SW 1271 (cell line): ENCODE measurements at places on chromosomes 3 and 15.

GRCh38 chr3:107045791-107046190 lies 331.4 kb upstream of the CCDC54 start:
- DNase-seq: no peak

GRCh38 chr15:80580536-80581260 lies 114.4 kb upstream of the ABHD17C start:
- DNase-seq: no peak

- no peak for DNase-seq
Measured at GRCh38 chr3:53252096-53252946, 3.5 kb downstream of the TKT start.

GRCh38 chr3:141915766-141916165 lies 39.3 kb downstream of the ATP1B3 start:
- DNase-seq: no peak

- DNase-seq: no peak
Measured at GRCh38 chr3:71821116-71821515, 36.2 kb upstream of the PROK2 start.

- peak; percentile 95 for DNase-seq
Measured at GRCh38 chr3:125916376-125916978, 52.5 kb upstream of the ROPN1B start.

DNA sequence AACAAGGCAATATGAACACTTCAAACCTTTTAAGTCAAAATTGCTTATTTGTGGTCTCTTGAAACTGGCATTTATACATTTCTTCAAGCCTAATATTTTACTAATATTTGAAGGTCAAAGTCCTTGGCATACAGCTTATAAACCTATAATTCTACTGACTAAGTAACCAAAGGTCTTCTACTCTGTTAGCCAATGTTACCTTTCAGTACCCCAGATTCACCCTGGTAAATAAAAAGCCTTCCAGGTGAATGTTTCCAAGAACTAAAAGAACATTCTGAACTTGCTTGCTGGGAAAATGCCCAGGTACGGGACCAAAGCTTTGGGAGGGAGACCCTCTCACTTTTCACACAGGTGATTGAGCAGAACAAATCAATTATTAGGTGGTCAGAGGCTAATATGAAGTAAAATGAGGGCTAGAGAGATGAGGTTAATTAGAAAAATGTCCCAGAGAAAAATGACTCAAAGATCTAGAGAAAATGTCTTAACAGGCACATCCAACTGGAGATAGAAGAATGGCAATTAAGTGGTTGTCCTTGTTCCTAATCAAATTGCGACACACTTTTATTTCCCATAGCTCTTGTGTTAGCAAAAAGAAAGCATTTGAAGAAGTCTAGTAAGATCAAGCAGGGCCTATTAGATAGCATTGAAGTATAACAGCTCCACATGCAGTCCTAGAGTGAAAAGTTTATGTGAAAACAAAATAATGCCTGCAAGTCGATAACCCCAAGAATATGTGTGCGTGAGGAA lies 232.0 kb downstream of the FOXP1 start:
- DNase-seq: no peak

- no peak for DNase-seq
Measured at GRCh38 chr3:99407257-99407656, 231.1 kb upstream of the COL8A1 start.

DNA sequence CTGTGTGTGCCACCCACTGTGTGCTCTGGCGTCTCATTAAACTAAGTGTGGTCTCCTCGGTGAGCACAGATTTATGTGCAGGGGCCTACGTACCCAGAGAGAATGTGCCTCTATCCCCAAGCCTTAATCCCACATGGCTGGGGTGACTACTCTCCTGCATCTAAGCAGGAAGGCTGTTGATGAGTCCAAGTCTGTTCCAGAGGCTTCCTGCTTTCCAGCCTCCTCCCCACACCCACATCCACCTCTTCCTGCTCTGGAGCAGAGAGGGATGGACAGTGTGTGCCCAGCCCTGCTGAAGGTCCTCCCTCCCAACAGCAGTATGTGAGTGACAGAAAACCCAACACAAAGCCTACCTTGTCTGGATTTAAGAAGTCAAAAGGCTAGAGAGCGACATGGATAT lies 38.8 kb upstream of the BCL2L10 start:
- DNase-seq: no peak
